ENCODE measurements at places on chromosomes 7 and 10.

GRCh38 chr10:14545827-14546226 is 215.1 kb upstream of the FRMD4A start:
- DNase-seq: no peak

DNA sequence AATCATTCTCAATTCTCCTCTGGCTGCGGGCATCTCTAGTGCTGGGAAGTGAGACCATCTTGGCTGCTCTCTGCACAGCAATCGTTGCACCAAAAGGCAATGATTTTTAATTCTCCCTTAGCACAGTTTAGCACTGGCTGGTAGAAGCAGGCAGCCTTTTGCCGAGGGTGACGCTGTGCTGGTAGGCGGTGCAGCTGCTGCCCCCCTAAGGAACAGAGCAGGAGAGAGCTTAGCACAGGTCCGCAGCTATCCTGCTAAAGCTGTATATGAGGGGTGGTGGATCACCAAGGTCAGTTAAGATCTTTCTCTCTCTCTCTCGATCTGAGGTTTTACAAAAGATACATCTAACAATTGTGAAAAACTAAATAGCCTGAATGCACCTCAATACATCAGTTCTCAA is 390.1 kb downstream of the GATA3 start:
- no peak for DNase-seq

- DNase-seq: no peak
Observed at GRCh38 chr7:142556740-142557139, 192.5 kb upstream of the PRSS1 start.

- DNase-seq: no peak
Observed at GRCh38 chr7:92876836-92877235, 40.5 kb upstream of the CDK6 start.

DNA sequence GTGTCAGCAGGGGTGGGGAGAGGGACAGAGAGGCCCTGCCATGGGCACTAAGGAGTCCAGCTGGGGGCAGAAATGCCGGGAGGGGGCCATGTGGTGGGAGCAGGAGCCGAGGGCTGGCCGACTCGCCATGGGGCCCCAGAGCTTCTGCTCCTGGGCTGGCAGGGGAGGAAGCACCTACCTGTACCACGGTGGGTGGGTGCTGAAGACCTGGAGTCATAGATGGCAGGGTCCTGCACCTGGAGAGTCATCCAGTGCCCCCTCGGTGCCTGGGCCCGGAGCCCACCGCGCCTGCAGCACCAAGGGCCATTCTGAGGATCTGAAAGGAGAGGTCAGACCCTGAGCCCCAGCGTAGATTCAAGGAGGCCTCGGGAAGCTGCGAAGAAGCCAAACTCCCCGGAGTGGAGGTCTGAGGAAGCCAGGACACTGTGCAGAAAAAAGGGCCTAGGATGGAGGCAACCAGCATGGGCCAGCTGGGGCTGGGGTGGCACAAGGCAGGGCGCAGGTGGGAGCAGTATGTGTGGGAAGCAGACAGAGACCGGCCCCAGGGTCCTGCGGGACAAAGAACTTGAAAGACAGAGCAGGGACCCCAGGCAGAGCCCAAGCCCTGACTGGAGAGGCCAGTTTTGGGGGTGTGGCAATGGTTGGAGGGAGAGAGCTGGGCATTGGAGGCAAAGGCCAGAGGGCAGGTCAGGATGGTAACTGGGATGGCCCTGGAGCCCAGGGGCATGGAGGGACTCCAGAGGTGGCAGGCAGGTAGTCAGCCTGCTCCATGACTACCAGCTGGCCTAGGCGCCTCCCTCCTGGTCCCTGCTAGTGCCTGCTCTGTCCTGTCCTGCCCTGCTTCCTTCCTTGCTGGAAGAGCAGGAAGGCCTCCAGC is 26.7 kb upstream of the SMARCD3 start:
- DNase-seq: no peak
